ENCODE measurements at places on chromosomes 4 and X.

DNA sequence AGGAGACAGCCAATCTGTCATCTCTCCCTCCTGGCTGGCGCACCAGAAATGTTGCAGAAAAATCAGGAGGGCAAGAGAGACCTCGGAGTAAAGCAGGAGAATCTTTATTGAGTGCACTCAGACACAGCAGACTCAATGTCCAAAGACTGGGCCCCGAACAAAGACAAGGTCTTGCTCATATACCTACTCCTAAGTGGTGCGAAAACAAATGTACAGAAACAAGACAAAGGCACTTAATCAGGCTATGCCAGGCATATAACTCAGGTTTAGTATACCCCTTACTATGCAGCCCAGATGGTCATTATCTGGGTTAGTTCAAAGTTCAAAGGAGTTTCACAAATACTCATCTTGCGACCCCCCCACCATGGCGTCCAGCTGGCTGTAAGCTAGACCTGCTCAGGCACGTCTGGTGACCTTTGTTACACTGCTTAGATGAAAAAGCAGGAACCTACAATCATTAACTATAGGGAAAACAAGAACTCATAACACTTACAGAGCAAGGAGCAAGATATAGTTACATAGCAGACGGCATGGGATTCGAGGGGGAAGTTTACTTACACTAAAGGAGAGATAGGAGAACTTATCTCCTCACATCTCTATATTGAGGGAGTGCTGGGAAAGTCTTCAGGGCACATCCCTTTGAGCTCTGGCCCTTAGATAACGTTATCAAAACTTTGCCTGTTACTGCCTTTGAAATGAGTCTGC is 27.5 kb downstream of the SULT1E1 start:
- no peak for DNase-seq

DNA sequence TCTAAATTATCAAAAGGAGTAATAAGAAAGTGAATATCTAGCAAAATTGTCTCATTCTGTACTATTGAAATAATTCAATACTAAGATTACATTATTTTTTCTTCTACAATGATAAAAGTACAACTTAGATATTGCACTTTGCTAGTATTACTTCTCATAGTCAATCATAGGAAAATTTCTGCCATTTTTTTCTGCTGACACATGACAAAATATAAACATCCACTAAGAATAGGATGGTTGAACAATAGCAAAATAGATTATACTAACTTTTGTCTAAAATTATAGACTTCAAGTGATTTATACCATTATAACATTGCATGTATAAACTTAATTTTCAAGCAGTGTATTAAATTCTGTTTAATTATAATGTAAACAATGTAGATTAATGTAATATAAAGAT is 540.2 kb downstream of the PDHA2 start:
- no peak for DNase-seq

DNA sequence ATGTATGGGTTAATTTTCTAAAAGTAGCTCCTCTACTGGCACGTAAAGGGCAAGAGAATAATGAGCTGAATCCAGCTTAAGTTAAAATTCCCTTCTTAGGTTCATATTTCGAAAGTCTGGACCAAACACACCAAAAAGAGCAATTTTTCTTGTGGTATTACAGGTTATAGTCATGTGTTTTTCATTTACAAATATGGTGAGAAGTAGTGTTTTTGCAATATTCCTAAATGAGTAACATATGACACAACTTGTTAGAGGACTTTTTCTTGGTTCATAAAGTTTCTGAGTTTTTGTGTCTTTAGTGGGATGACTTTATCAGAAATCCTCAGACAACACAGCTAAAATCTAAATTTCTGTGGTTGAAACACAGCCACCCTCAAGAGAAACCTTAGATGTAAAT is 172.1 kb downstream of the AFF2 start:
- DNase-seq: no peak

DNA sequence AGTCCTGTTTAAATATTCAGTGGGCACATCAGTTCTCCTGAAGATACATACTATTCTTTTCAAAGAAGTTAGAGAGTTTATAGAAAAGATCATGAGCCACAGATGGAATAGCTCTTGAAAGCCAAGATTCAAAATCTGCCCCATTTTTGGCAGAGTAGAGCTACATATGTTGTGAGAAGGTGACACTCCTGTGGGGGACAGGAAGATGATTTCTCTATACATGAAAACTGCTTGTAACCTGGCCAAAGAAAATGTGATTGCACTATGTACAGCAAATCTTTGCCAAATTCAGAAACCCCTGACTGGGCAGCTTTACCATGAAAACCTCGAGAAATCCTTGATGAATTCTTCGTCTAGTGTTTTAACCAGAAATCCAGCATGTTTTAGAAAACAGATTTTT is 44.9 kb downstream of the GPM6A start:
- DNase-seq: no peak

DNA sequence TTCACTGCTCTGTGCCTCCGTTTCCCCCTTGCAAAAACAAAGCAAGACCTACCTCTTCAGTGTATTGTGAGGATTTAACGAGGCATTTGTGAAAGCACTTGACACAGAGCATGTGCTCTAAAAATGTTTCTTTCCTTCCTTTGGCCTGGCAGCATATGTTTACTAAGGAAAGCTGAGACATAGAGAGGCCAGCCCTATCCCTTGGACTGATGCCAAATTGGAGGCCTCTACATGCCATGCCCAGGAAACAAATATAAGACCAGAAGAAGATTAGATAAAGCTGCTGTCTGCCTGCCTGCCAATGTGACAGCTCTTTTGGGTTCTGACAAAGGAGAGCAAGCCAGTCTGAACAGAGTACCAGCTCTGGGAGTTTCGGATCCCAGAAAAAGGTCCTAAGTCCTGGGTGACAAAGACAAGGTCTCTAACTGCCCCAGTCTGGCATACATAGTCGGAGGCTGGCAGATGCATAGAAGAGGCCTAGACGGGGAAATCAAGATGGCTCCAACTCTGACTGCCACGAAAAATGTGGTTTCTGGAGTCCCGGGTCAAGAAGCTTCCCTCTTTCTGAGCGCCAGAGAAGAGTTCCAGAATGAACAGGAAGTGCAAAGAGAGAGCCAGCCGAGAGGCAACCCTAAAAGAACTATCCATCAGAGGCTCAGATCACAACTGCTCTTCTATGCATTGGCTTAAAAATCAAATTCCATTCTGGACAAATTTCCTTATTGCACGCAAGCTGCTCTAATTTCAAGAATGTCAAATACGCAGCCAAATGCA is 25.8 kb downstream of the OTUD6A start:
- no peak for DNase-seq

DNA sequence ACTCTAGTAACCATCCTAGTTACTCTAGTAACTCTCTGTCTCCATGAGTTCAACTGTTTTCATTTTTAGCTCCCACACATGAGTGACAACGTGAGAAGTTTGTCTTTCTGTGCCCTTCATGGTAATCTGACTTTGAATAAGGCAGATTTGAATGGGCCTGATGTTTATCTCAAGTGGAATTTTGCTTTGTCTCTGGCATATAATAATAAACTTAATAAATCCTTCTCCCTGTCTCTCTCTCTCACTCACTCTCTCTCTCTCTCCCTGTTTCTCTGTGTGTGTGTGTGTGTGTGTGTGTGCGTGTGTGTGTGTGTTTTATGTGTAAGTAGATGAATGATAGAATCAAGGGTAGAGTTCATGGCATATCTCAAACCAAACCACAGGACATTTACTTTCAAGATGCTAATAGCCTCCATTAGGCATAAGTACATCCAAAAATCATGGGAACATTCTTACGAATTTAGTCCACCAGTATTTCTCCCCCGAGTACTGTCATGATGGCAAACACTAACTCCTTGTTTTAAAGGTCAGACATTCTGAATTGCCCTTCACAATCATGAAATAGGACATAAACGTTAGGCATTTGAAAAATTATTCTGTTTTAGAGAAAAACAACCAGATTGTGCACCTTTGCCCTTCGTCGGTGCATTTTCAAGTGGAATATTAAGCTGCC is 193.1 kb downstream of the SPATA18 start:
- DNase-seq: no peak

DNA sequence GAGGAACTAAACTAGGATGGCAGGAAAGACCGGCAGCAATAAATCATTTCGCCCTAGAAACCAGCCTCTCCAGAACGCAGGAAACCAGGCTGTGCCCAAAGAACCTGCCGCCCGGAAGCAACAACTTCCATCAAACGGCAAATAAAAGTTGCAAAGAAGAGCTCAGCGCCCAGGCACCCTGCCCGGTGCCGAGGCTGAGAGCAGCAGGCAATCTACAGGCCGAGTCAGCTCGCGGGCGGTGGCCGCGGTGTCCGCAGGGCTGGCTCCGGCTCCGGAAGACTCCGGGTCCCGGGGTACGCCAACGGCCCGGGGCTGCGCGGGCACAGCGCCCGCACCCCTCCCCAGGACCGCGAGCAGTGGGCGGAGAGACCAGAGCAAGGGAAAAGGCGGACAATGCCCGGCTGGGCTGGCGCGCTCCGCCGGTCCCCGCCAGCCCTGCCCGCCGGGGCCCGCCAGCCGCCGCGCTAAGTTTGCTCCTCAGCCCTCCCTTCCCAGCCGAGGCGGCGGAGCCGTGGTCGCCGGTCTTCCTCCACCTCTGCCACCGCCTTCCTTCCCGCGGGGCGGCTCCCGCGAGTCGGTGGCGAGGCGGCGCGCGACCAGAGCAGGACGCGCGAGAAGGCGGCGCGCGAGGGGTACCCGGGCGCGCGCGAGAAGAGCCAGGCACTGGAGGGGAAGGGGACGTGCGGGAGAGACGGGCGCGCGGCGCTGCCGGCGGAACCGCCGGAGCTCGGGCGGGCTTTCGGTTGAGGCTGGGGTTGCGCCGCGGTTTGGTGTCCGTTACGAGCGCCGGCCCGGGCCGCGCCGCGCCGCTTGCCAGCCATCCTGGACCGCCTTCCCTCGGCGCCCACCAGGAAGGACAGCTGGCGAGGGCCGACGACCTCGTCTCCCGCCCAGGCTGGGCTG is 733 bp downstream of the FRYL start:
- peak; percentile 68 for DNase-seq

DNA sequence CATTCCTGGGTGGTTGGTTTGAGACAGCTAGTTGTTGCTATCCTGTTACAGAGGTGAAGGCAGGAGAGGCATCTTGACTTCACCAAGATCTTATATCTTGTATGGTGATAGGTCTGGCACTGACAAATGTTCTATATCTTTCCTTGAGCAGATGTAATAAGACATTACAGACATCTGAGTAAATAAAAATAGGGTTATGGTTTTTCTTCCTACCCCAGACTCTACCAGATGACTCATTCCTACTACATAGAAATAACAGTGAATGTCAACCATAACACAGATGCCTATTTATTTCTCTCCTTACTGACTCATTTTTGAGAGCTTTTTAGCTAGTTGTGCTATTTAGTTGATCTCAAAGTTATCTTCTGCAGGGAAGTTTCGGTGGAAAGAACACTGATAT is 21.9 kb downstream of the HNRNPH2 start:
- DNase-seq: no peak

GRCh38 chr4:113112338-113112978 is 63.0 kb downstream of the ANK2 start:
- DNase-seq: no peak
